Stimulated activated effector memory CD8-positive, alpha-beta T cell treated with anti-CD3 and anti-CD28 coated beads, Interleukin-12 subunit alpha, Interleukin-12 subunit beta, amount 100 ng/mL, for 72 hours (primary cell): ENCODE measurements at places on chromosomes 7 and 10.

GRCh38 chr10:21746118-21746517 is 212.1 kb downstream of the MLLT10 start:
- no peak for DNase-seq

GRCh38 chr10:96714031-96714590 is 6.2 kb downstream of the PIK3AP1 start:
- DNase-seq, result no peak

GRCh38 chr7:22725585-22725984 is 1.4 kb upstream of the IL6 start:
- no peak for DNase-seq

DNA sequence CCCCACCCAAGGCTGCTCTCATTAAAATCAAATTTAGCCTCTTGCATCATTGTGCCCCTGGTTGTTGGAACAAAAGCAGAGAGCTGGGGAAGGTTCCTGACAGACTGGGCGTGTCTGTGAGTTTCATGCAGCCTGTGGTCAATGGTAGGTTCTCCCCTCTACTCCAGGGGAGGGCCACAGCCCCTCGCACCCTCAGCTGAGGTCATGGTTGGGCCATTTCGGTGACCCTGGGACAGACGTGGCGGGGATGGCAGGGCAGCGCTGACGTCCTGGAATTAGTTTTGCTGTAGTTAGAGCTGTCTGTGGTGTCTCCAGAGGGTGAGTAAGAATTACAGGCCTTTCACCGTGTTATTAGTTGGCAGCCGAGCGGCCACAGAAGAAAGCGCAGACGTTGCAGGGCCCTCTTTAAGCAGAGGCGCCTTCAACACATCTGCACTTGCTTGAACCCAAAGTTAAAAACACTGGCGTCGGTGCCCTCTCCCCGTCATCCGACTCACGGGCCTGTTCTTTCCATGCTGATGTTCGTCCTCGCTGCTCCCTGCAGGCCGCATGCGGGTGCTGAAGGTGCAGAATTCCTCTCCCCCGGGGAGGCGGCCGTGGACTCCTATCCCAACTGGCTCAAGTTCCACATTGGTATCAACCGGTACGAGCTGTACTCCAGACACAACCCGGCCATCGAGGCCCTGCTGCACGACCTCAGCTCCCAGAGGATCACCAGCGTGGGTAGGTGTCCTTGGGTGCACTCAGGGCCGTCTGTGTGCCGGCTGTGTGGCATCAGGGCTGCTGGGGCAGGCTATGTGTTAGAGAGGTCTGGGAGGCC is 2.8 kb downstream of the FAM20C start:
- no peak for DNase-seq

- no peak for DNase-seq
These were observed 2.5 kb downstream of the CCDC6 start for GRCh38 chr10:59903871-59904270.
